ENCODE measurements at places on chromosomes 3 and 15.
A peak's percentile ranks its signal among the peaks of the same experiment; 100 is the strongest.

DNA sequence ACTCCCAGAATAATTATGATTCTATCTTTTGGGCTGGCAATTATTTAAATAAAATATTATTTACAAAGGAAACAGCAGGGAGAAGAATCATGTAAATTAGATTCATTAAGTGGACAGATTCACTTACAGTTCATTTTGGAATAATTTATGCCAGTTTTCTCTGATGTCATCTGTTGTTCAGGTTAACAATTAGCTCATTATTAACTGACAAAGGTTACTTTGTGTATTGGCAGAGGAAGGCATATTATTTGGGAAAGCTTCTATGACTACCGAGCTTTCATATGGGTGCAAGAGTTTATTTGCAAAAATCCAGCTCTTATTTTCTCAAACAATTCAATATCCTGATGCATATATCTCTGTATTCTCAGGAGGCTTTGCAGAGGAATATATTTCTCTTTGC lies 224.4 kb downstream of the CHST2 start:
- no peak for DNase-seq

DNA sequence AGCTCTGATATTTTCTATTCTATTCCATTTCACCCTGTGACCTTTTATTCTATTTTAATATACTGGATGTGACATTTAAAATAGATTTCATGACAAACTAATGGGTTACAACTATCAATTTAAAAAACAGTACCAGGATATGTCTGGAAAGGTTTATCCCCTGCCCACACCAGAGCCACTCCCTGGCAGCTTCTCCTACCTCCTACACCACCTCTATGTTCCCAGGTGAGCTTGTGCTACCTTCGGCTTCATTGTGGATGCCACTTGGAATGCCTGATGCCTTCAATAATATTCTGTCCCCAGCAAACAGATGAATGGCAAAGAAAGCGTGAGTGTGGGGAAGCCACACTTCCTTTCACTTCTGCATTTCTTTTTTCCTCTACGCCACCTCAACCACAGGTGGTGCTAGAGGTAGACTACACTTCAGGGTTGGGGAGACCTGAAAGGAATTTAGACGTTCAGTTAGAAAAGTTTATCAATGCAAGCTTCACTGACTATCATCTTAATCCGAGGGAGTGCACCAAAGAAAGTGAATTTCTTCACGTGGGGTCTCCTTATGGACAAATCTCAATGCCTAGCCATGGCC lies 213.0 kb downstream of the SSR3 start:
- no peak for DNase-seq

GRCh38 chr3:161672478-161672877 lies 175.9 kb downstream of the OTOL1 start:
- DNase-seq, result no peak

- no peak for DNase-seq
These were observed 1.4 kb downstream of the ESYT3 start for GRCh38 chr3:138435840-138436239.

DNA sequence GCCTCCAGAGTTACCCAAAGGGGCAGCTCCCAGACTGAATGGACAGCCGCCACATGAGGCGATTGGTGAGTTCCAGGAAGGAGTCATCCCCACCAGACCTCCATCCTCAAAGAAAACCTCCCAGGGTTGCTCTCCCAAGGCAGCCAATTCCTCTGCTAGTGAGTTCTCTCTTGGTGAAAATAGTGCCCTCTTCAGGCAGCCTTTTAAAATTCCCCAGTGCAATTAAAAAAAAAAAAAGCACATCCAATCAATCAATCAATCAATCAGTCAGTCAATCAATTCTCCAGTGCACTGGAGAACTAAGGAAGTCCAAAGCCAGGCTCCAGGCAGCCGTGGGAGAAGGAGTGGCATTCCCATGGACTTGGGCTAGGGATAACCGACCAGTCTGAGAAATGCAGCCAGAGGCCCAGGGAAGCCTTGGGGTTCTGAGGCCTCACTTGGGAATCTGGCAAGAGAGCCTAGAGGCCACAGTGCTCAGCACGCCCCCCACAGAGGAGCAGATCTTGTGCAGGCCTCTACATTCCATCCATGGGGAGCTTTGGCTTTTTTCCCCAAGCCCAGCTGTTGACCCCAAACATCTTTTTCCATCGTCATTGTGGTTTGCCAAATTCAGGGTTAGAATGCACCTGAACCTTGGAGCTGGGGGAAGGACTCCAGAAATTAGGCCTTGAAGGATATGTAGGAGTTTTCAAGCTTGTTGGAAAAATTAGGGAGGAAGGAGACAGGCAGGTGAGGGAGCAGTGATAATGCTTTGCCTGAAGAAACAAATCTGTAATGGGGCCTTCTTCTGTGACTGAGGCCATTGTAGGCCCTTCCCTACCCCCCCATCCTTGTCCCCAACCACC lies 4.8 kb downstream of the PAQR5 start:
- DNase-seq, result no peak

GRCh38 chr3:183386651-183387050 lies 41.8 kb downstream of the MCF2L2 start:
- DNase-seq, result no peak

DNA sequence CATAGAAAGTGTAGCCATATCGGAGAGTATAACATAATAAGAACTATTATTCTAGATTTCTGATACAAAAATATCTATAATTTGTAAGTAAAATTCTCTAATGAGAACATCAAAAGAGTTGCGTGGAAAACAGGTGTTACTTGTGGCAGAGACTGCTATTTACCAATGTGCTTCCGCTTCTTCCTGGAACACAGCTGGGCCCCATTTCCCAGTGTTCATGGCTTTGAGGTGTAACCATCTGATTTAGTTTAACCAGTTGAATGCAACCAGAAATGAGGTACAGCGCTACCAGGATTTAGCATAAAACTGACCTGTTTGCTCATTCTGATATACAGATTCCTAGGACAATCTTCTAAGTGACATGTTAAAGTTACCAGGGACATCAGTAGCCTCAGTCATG lies 1055.2 kb downstream of the IGSF11 start:
- no peak for DNase-seq

DNA sequence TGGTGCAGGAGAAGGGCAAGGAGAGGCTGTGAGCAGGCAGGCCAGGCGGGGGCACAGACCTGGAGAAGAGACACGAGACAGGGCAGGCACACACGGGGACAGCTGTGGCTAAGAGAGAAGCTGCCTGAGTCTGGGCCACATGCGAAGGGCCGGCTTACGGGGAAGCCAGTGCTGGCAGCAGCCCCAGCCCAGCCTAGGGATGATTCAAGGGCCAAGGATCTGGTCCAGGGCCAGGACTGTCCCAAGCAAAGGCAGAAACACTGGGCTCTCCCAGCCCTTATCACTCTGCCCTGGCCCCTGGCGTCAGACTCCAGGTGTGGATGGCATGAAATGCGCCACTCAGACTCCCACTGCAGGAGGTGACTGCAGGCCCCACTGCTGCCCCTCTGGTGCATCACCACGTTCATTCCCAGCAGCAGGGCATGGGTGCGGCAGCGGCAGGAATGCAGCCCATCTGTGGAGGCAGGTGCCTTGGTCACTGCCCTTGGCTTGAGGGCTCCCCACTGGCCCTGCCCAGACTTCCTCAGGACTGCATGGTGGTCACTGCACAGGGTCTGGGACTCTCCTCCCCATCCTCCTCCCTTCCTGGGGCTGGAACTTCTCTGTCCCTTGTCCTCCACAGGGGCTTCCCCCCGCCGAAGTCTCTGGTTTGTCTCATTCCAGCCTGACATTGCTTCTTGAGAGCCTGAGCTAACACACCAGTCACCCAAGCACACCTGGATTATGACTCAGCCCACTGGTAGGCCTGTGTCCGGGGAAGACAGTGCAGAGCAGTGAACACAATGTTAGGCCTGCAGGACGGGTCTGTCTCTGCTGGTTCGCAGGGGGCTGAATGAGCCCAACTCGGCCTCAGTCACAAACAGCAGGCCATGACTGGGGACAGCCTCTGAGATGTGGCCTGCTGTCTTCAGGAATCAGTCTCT lies 69.3 kb downstream of the TBC1D2B start:
- no peak for DNase-seq

GRCh38 chr15:50783411-50783810 lies 17.9 kb upstream of the SPPL2A start:
- DNase-seq, result no peak

- DNase-seq, result no peak
These were observed 17.6 kb downstream of the VGLL4 start for GRCh38 chr3:11626084-11626463.

GRCh38 chr3:30585654-30586053 lies 20.7 kb upstream of the TGFBR2 start:
- no peak for DNase-seq

DNA sequence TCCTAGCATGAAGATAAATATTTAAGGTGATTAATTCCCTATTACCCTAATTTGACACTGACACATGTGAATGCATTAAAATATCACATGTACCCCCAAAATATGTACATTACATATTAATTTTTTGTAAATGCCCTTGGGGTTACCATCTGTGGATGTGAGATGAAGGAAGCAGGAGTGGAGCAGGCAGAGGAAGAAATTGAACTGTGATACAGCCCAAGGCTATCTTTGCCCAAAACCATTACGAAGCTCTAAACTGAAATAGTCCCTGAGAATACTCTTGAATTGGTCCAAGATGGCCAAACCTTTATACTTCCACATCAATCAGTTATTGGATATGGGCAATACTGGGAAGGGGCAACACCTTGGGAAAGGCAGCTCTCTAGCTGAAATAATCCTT lies 105.0 kb downstream of the CLASP2 start:
- DNase-seq, result no peak

DNA sequence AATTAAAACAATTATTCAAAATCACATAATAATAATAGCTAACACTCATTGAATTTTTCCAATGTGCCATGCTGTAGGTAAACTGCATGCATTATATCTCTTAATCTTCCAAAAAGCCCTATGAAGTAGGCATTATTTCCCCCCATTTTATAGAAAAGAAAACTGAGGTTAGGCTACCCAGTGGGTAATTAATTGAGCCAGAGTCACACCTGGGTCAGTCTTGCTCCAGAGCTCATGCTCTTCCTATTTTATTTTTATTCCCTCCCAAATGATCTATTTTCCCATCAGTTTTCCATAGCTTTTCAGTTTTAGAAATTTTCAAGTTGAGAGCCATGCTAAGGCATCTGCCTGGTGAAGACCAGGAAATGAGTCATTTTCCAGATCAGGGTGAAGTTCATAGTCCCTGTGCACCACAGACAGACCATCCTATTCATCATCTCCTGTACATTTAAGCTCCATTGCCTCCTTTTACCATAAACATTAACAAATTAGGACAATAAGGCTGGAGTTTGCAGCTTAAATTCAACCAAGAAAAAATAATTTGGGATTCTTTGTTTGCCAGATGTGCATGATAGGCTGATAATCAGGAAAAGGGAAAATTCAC lies 417.3 kb downstream of the OTOL1 start:
- DNase-seq, result no peak

DNA sequence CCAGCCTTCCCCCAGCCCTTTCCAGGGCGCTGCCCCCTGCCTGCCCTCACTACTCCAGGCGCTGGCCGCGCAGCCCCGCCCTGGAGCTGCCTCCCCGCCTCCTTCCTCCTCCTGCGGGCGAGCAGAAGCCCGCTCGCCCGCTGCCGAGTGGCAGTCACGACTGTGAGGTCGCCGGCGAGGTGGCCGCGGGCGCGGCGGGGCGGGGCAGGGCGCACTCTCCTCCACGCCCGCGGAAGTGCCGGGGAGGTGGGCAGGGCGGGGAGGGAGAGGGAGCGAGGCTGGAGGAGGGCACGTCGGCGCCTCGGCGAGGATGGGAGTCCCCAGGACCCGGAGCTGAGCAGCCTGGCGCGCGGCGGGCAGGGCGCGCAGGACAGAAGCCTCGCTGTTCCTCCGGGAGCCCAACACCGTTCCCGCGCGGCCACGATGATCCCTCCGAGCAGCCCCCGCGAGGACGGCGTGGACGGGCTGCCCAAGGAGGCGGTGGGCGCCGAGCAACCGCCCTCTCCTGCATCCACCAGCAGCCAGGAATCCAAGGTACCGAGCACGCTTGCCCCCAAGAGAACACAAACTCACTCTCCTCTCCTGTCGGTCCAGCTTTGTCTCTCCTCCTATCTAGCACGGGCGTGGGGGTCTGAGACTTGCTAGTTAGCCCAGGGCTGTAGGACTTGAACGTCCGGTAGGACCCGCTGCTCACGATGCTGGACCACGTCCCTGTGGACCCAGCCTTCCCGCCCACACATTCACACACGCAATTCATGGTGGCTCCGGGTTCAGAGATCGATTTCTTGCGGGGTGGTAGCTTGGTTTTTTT lies at the start of gene STAC:
Gene STAC (plus strand): TSS at position 284 of the 811 bp plus-strand sequence. CDS start 140 bp downstream, at position 424.
- peak; percentile 14 for DNase-seq

- DNase-seq, result no peak
These were observed 610.0 kb upstream of the TBL1XR1 start for GRCh38 chr3:177807150-177807875.

DNA sequence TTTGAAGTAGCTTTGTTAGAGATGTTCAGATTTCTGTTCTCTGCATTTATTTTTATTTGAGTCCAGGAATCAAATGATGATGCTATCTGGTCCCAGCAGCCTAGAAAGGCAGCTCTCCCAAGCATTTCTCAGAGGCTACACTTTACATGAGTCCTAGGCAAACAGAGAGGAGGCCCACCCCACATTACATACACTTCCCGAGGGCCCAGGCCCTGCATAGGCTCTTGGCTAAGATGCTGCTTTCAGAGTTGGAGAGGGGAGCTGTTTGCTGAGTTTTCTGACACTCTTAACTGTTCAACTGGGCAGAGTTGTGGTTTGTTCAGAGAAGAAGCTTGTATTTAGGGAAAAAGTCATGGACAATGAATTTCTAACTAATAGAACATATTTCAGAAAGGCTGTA lies 117.9 kb upstream of the RGMA start:
- DNase-seq, result no peak

GRCh38 chr3:143465666-143466065 lies 346.1 kb downstream of the CHST2 start:
- no peak for DNase-seq

- no peak for DNase-seq
These were observed 17.2 kb downstream of the KLHL25 start for GRCh38 chr15:85777250-85778106.

GRCh38 chr3:102237181-102237580 lies 197.6 kb upstream of the ZPLD1 start:
- no peak for DNase-seq

GRCh38 chr15:89051875-89052274 lies 36.4 kb upstream of the ABHD2 start:
- DNase-seq, result no peak

- no peak for DNase-seq
These were observed at the start of gene PLXNB1 for GRCh38 chr3:48429960-48430707. TSS of gene PLXNB1 (minus strand) at chr3:48430086. CDS start at chr3:48424611, 5,475 bp downstream.

DNA sequence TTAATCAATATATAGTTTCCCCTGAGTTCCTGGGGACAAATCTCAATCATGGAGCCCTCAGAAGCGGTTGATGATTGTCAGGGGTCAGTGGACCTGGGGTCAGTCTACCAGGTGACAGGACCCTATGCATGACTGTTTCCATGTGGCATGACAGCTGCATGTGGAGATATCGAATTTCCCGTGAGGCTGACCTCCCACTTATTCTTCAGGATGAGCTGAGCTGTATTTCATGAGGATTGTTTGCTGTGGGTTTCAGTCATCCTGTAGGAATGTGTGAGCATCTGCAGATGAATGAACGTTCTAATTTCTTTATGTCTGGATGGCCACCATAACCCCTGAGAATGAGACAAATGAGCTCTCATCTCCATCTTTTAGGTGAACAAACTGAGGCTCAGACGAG lies 93.0 kb upstream of the HES1 start:
- DNase-seq, result no peak

Measured in cortex of kidney (tissue), 1 donor.